ENCODE measurements at places on chromosomes 2 and 18. TPM values are rescaled to one million over a fixed set of nuclear protein-coding genes. Genes with fewer than 3 reads are reported as not detected.

Gene SLC23A3
- 1.2 TPM for total RNA-seq

Gene ARHGAP15
- total RNA-seq, result not detected

DNA sequence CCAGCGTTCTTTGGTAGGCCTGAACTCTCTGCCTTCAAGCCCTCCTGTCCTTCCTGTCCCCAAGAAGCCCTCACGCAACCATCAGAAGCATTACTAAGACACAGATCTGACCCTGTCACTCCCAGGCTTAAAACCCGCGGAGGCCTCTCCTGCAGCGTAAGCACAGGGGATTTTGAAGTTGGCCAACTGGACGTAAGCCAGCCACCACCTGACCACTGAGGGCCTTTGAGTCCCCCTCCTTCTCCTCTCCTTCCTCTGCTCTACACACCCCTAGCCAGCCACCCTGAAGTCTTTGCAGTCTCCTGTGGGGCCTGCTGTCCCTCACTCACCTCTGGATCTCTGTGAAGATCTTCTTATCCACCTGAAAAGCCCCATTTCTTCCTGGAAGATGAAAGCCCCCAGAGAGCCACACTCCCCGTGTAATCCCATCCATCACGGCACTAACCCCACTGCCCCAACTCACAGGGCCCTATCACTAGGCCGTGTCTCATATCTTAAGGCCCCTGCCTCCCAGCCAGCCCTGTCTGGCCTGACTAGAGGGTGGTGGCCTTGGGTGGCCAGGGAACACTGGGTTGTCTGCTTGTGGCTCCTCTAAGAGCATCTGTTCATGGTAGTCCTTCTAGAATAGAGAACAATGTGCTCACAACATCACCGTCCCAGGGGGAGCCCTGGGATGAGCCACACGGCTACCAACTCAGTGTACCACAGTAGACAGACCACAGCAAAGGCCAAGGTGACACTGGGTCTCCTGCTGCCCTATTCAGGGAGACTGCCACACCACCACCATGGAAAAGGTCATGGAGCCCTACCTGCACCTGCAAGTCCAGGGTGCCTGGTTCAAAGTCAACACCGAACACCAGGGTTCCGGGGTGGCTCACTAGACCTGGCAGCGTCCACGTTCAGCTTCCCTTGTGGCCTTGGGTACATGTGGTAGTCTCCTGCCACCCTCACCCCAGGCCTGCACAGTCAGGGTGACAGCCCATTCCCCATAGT is 191.6 kb downstream of the ZBTB7C start:
- no peak for DNase-seq

DNA sequence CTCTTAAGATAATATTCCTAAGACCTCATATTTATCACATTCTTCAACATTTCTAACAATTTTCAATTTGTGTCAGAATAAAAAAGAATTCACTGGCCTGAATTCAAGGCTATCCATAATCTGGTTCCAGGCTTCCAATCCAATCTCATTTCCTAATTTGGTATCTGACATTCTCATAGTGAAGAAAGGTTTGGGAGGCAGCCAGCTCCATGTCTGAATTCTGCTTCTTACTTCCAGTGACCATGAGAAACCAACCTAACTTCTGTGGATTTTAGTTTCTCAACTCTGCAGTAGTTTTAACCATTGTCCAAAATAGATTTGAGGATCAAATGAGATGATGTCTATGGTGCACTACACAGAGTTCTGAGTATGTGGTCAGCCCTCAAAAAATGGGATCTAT is 439.1 kb upstream of the GCFC2 start:
- DNase-seq, result no peak

Gene KLHL29
- total RNA-seq, result 2.1 TPM

GRCh38 chr2:130936451-130936850 is 99.7 kb downstream of the ARHGEF4 start:
- no peak for DNase-seq

Gene FSHR
- total RNA-seq, result not detected

Gene NEURL3
- total RNA-seq, result not detected

- DNase-seq, result no peak
These were observed 4.7 kb upstream of the SLC40A1 start for GRCh38 chr2:189585226-189585756.

Gene HTRA2
- 24.1 TPM for total RNA-seq

Gene LRRC30
- not detected for total RNA-seq

DNA sequence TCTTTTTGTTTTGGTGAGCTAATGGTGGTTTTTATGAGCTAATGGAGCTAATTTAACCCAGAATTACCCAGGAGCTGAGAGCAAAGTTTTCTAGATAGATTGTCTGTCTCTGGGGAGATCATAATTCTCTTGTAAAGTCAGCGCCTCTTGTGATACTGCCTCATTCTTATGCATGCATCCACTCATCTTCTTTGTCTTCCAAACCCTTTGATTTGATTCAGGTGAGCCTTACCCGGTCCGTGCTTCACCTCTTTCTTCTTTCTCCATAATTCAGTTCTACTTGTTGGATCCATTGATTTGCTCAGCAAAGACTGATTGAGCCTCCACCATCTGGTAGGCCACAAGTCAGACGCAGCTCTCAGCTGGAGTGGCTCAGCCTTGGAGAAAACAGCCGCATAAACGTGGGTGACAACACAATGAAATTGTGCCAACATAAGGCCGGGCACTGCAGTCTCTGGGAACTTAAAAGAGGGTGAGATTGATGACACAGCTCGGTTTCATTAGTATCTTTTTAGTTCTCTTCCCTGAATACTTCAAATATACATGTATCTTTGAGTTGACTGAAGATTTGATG is 158.5 kb upstream of the SH3BP4 start:
- DNase-seq, result no peak

DNA sequence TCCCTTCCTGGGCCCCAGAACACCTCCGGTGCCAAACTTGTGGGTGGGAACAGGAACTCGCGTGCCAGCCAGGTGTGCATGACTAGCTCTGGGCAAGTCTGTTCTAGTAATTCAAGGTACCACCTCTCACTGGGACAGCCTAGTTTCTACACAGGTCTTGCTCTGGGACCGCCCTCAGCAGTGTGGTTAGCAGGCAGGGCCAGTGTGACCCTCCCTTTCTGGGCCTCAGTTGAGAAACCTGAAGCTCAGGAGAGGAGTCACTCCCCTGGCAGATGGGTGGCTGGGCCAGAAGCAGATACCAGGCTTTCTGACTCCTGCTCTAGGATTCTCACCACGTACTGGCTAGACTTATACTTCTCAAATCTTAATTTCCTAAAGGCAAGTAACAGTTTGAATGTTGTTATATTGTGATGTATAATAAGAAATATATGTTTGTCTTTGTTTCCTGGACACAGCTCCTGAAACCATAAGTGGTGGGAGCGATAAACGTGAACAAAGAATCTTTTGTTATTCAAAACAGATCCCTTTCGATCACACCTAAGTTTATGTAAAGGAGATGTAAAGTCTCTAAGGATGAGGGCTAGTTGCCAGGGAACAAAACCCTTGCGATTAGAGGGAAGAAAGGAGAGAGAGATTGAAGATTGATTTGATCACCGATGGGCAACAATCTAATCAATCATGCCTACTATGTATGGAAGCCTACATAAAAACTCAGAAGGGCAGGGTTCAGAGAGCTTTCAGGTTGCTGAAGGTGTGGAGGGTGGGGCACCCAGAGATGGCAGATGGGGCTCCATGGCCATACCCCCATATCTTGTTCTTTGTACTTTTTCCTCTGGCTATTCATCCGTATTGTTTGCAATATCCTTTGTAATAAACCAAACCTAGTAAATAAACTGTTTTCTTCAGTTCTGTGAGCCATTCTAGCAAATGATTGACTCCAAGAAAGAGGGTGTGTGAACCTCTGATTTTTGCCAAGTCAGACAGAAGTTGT is 952 bp upstream of the UGT1A6 start:
- no peak for DNase-seq

GRCh38 chr2:218003981-218004419 is 1.2 kb upstream of the TNS1 start:
- DNase-seq, result no peak

DNA sequence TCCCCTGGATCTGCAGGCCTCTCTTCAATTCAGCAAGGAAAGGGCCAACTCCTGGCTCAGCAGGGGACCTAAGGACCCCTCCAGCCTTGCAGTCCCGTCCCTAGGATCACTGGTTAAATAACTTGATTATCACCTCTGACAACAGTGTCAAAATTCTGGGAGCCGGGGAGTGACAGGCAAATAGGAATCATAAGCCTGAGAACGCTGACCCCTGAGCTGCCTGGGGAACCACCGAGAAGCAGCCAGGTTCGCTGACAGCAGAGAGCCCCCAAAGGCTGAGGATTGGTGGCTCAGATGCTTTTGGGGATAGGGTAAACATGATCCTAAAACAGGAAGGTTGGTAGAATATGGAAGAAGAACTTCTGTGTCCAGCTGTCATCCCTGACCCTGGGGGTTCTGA is 17.5 kb upstream of the TNS1 start:
- no peak for DNase-seq

GRCh38 chr18:63534615-63535014 is 7.6 kb upstream of the SERPINB12 start:
- DNase-seq, result no peak

DNA sequence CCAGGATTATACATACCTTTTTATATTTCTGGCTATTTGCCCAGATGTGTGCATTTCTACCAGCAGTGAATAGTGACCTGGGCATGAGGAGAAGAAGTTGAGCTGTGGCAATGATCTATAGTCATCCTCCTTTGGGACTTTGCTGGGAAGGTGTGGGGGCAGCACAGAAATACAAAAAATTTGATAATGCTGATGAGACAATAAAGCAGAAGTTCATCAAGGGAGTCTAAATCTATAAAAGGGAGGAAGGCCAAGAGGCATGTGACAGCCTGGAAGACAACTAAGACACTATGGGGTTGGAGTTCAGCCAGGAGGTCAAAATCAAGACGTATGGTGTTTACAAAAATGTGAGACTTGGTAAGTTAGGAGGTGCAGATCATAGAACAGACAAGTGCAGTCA is 52.2 kb downstream of the FSHR start:
- no peak for DNase-seq

DNA sequence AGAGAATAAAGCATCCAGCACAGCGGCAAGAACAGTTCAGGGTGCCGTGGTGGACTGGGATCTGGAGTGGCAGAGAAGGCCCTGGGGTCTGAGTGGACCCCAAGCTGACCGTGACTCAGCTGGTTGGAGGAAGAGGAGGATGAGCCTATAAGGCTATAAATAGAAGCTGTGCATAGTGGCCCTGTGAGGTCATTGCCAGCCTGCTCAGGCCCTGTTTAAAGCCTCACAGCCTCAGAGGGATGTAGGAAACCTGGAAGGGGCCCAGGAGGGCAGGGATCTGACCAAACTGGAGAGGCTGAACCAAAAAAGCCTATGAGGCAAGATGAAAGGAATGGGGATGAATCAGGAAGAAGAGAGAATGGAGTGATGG is 11.3 kb upstream of the DES start:
- DNase-seq, result no peak

DNA sequence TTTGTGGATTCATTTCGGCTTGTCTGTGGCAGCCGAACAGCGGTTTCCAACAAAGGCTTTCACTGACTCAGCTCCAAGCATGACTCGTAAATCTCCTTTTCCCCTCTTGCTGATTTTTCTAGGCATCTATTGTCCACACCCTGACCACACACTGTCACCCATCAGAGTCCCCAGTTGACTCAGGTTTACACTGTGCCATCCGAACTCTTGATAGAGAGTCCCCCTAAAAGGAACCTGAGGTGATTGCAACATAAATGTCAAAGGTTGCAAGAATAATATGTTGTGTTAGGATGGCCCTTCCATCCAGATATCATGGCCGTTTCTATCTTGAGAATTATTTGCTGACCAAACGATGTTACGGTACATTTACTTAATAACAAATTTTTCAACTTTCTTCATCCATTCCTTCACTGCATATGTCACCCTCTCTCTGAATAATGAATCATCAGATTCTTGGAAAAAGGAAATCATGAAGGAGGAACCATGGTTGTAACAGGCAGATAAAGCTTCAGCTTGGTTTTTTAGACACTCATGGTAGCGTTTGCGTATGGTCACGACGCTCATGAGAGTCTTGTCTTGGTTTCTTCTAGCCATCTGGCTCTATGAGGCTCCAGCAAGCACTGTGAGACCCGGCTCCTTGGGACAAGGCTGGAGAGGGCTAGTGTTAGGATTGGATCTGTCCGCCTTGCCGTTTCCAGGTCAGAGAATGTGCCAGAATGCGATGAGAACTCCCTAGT is 72.1 kb downstream of the NPAS2 start:
- no peak for DNase-seq

- DNase-seq, result peak; percentile 56
These were observed 31.1 kb downstream of the HK2 start for GRCh38 chr2:74864728-74865722.

GRCh38 chr2:117127680-117128079 is 686.8 kb upstream of the DDX18 start:
- DNase-seq, result no peak

GRCh38 chr18:48347756-48348326 is 61.3 kb downstream of the ZBTB7C start:
- no peak for DNase-seq

- DNase-seq, result no peak
These were observed 28.8 kb downstream of the SDC1 start for GRCh38 chr2:20196053-20196656.

Gene LYG1
- 0.31 TPM for total RNA-seq

GRCh38 chr2:238528953-238529781 is 102.4 kb downstream of the ASB1 start:
- no peak for DNase-seq

Gene PROC
- total RNA-seq, result 0.37 TPM

Gene PMAIP1
- total RNA-seq, result 152 TPM

DNA sequence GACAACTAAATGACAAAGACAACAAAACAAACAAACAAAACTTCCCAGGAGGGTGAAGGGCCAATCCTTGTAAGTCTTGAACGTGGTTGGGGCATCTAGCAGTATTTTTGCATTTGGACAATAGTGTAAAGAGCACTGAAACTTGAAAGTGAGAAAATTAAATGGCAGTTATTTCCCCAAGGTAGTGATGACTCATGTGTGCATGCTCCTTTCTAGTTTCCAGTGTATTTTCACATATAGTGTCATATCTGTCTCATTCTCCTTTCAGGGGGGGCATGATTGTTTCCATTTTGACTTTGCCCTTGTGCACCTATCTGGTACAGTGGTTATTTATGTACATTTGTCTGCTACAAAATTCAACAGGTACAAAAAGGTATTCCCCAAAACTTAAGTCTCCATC is 39.5 kb downstream of the CERS6 start:
- DNase-seq, result no peak

Gene RAX
- total RNA-seq, result 0.37 TPM

Gene C2orf66
- not detected for total RNA-seq

GRCh38 chr18:57149051-57149450 is 2.2 kb downstream of the BOD1L2 start:
- DNase-seq, result no peak

DNA sequence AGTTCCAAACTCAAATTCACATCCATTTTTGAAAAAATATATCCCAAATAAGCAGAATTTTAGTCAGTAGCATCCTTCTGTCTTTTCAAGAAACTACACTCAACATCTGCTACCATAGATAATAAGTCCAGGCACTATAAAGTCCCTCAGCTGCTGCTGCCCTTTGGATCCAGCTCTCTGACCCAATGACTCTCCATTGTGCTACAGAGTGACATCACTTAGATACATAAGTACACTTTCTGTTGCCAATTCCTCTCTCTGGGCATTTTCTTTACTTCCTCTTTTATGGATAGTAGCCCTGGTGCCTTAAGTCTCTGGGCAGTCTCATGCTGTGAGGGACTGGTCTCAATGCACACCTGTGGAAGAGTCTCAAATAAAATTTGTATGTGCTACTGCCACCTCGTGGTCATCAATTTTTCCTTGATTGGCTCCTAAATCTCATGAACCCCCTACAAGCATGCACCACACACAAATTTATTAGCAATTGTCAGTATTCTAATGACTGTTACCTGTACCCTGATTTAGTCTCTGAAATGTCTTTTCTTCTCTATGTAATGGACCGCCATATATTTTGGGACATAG is 219.2 kb downstream of the LRP1B start:
- DNase-seq, result peak; percentile 63

Gene SKOR2
- total RNA-seq, result 0.18 TPM

Gene FIGN
- 12.9 TPM for total RNA-seq

Gene WDPCP
- total RNA-seq, result 17.4 TPM

Gene EFHD1
- total RNA-seq, result 2.8 TPM

All from H9 (cell line).